ENCODE measurements at places on chromosomes 4 and X.

DNA sequence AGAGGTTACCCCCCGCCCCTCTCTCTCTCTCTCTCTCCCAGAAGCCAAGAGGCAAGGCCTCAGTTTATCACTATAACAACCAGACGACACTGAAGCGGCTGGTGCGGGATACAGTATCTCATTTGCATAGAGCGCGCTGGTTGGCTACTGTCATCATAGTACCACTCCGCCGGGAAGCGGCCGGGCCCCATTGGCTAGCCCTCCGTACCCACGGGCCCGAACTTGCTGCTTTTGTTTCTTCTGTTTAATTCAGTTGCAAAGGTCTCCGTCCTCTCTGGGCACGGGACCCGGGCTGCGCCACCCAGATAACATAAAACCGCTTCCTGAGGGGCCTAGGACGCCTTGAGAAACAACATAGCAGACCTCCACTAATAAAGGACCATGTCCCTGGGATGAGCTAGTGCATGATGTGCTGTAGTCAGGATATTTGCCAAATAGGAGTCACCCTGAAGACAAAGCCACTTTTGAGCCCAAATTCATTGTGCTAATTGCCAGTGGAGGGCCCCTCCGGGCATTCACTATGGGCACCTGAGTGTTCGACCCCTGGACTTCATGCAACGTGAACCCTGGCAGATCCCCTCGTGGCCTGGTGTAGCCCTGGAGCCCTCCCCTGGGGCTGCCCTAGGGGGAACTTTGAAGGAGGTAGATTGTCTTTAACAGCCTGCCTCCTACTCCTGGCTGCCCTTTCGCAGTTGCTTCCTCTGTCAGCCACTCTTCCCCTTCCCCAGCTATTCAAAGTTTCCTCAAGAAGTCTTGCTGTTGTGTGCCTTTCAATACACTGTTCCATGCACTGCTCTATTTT is at the start of gene PCYT1B:
TSS of gene PCYT1B (minus strand) at position 91 of the 802 bp plus-strand sequence. CDS start 242 bp downstream, outside the sequence.
- peak; percentile 38 for DNase-seq

DNA sequence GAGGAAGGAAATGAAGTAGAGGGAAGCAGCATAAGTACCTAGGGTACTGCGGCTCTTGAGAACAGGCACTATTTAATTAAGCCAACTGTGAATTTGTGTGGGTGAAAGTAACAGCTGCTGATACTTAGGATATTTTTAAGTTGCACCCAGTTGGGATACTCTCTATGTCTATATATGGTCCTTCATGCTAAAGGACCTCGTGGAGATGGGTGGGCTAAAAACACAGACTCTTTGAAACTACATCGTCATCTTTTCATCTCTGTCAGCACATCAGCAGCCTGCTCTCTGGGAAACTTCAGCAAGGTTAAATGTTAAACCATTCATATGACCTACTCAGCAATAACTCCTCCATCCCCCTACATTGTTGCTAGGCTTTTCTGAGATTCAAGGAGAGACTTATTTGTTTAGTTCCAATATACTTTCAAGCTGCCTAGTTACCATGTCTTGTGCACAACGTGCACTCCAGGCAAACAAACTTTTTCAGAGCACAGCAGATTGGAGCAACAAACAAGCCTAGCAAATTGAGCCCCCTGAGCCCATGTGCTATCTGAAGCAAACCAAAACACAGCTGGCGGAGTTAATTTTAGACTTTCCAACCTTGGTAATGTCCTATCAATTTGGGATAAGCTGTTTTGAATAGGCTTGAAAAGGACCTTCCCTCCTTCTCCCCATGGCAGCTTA is 6.2 kb upstream of the MOB1B start:
- no peak for DNase-seq

GRCh38 chr4:148795156-148795864 is 353.1 kb upstream of the NR3C2 start:
- no peak for DNase-seq

DNA sequence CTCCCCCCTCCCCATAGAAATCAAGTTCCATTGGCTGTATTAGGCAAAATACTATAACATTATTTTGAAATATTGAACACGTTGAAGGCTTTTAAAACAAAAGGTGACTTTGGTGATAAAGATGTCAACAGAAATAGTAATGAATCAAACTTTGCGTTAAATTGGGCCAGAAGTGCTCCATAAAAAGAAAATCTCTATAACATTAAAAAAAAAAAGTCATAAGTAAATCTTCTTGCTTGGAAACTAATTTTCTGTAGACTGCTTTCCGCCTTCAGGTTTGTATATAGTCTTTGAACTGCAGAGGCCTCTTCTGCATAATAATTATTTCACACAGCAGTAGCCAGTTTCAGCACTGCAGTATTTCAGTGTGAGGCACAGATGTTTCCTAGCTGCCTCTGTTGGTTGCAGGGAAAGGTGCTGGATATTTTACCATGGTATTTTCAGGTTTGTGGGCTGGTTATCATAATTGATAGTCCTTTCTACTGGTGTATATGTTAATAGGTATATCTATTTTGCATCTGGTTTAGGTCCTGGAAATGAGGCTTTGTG is 158.9 kb downstream of the KDM6A start:
- no peak for DNase-seq

DNA sequence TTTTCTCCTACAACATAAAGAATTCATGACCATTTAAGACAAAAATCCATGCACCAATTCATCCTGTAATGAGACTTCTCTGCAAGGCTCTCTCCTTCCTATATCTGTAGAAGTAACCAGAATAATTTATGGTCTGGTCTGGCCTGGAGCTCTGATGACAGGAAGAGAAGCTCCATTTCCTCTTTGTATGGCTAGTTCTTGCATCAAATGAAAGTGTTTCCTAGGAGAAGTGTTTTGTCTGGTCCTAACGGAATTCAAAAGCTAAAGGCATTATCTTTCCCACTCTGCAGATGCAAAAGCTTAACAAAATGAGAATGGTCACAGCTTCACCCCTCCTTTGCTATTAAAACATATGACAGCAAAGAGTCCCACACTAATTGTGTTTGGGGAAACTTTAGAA is 55.1 kb downstream of the SPATA18 start:
- DNase-seq, result no peak

DNA sequence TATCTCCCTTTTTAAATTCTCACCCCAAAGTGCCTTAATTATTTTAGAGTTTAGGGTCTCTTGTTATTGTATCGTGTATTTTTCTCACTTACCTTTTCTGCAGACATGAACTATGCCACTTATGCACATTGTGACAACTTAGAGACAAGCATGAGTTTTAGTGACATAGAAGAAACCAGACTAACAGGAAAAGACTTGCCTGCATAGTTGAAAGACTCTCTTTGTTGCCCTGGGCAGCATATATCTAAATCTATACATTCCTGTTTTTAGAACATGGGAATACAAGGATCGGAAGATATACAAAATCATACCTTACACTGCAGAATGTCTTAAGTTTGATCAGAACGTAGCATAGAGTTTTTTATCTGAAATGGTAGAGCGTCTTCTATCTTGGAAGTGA is 45.1 kb upstream of the ANKRD17 start:
- no peak for DNase-seq

All from AG10803 (cell line).